Activated CD4-positive, alpha-beta T cell treated with anti-CD3 and anti-CD28 coated beads, Interleukin-2, amount 10 ng/mL, durations not matched to agents 24 days and 14 days (primary cell): ENCODE measurements at places on chromosomes 6 and 20.

- no peak for DNase-seq
Observed at GRCh38 chr20:62235001-62235776, 3.1 kb upstream of the OSBPL2 start.

GRCh38 chr6:33790910-33791309 is 2.0 kb upstream of the LEMD2 start:
- DNase-seq, result no peak

- DNase-seq, result no peak
Observed at GRCh38 chr20:24953621-24954133, 4.6 kb downstream of the CST7 start.

GRCh38 chr6:157203312-157203744 is 120.0 kb downstream of the TMEM242 start:
- DNase-seq, result no peak

DNA sequence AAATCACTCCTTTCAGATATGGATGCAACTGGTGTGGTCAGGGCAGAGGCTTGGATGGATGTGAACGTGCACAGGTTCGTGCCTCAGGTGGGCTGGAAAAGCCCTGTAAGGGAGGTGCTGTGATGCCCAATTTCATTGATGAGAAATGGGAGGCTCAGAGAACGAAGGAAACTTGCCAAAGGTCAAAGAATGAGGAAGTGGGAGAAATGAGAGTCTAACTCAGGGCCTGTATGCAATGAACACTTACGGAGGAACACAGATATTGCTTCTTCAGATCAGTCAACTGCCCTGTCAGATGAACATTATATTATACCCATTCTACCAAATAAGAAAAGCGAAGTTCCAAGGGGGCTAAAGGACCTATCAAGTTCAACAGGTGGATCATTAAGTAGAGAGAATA is 134.7 kb downstream of the RCAN2 start:
- no peak for DNase-seq

GRCh38 chr6:21595285-21596144 is 2.0 kb downstream of the SOX4 start:
- peak; percentile 74 for DNase-seq

DNA sequence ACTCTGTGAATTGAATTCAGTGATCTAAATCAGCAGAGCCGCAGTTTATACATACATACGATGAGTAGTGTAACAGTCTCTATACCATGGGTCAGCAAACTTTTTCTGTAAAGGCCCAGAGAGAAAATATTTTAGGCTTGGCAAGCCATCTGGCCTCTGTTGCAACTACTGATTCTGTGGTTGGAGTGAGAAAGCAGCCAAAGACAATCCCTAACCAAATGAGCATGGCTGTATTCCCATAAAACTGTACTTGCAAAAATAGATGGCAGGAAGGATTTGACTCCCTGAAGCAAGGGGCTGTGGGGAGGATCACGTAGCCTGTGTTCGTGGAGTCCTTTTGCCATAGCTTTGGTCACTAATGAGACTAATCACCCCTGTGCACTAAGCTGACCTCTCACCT is 17.9 kb upstream of the MOCS1 start:
- DNase-seq, result no peak

DNA sequence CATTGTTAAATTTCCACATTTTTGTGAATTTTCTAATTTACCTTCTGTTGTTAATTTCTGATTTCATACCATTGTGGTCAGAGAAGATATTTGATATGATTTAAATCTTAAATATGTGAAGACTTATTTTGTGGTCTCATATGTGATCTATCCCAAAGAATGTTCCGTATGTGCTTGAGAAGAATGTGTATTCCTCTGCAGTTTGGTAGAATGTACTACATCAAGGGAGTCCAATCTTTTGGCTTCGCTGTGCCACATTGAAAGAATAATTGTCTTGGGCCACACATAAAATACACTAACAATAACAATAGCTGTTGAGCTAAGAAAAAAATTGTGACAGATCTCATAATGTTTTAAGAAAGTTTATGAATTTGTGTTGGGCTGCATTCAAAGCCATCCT is 176.2 kb upstream of the PRND start:
- no peak for DNase-seq

DNA sequence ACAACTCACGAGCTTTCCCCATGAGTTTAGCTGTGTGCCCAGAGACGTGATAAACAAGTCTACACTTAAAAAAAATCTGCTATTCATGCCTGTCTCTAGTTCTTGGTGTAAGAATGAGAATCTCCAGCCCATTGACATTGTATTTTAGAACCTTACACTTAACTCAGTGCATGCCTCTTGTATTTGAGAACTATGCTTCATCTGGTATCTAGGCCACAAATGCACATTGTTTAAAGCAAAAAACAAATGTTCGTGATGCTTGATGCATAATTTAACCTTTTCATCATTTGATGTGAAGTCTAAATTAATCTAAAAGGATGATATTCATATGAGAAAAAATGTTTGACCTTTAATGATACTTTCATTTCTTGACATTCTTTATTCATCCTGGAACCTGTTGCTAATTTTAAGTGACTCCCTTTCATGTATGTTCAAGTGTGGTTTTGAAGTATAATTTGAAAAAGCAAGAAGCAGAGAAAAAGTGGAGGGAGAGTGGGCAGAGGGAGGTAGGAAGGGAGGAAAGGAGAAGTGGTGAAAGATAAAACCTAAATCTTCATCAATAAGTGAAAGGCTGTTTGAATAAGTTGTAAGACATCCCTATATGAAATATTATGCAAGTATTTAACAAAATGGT is 116.9 kb downstream of the PFDN4 start:
- DNase-seq, result no peak

DNA sequence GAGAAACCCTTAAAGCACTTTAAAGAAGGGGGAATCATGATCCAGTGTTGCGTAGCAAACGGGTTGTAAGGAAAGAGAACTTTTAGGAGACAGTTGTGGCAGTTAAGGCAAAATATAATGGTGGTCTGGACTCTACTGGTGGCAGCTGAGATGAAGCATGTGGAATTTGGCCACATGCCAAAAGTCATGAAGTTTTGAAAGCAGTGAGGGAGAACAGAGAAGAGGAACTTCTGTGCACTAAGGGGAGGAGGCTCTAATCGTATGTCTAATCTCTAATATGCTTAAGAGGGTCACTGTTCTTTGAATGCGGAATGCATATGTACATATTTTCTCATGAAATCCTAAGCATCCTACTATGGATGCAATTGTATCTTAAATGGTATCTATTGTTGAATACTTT is 91.5 kb downstream of the RIMS1 start:
- no peak for DNase-seq

GRCh38 chr6:75557068-75557467 is 44.6 kb upstream of the SENP6 start:
- DNase-seq, result no peak

DNA sequence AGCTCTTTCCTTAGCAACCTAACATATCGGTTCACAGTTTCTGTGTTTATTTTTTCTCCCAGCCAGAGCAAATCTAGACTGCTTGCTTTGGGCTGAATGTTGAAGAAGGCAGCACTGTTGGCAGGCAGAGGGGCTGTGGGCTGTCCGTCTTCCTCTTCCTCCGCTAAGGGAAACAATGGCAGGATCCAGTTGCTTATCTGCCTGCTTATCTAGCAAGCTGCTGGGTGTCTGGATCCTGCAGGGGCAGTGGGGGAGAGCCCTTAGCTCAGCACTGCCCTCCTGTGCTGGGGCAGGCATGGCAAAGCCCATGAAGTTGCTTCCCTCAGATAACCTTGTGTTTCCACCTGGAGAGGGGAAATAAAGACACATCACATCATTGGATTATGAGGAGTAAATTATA is 92.7 kb upstream of the CD93 start:
- no peak for DNase-seq

DNA sequence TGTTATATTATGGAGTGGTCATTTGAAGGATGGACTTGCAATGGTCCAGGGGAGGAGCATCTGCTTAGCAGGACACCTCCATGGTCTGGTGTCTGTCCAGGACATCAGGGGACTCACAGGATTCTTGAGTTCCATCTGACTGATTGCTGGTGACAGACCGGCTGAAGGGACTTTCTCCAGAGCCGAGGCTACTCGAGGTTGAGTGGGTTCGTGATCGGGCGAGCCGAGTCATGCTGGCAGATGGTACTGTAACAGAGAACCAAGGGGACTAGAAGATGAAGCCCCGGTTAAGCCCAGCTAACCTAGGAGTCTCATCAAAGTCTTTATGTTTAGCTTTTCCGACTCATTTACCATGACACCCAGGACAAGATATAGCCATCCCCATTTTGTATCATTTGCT is 7.5 kb upstream of the SLA2 start:
- DNase-seq, result no peak

- DNase-seq, result no peak
Observed at GRCh38 chr6:151101161-151101815, 138.5 kb upstream of the AKAP12 start.

GRCh38 chr6:25014369-25014768 is 78.6 kb upstream of the RIPOR2 start:
- DNase-seq, result no peak

- DNase-seq, result peak; percentile 83
Observed at GRCh38 chr6:16651871-16652270, 109.4 kb downstream of the ATXN1 start.

GRCh38 chr20:40090236-40090635 is 598.8 kb downstream of the MAFB start:
- DNase-seq, result no peak

DNA sequence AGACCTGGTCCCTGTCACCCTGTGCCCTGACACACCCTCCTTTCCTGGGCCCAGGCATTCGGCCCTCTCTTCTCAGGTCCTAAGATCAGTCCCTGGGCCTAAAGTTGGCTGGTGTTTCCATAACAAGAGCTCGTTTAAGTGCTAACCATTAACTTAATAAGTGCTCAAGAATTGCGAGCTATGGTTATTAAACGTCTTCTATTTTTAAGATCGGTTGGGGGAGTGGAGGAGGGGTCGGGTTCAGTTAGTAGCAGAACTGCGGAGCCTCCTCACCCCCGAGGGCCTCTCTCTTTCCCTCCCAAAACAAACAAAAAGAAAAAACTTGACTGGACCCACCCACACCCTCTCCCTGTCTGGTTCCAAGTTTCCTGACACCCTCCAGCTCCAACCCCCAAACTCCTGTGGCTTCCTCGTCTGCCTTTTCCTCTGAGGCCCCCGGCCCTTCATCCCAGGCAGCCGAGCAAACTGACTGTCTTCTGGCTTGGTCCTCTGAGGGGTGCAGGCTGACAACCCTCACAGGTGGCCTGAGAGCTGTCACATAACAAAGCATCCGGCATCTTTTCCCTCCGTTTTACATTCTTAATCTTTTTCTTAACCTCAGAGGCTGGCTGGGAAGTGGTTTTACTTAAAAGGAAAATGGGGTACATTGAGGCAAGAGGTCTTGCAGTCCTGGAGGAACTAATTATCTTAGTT is 2.0 kb downstream of the STK35 start:
- peak; percentile 63 for DNase-seq

GRCh38 chr6:131635384-131636340 is 1.4 kb upstream of the ENPP3 start:
- DNase-seq, result no peak

DNA sequence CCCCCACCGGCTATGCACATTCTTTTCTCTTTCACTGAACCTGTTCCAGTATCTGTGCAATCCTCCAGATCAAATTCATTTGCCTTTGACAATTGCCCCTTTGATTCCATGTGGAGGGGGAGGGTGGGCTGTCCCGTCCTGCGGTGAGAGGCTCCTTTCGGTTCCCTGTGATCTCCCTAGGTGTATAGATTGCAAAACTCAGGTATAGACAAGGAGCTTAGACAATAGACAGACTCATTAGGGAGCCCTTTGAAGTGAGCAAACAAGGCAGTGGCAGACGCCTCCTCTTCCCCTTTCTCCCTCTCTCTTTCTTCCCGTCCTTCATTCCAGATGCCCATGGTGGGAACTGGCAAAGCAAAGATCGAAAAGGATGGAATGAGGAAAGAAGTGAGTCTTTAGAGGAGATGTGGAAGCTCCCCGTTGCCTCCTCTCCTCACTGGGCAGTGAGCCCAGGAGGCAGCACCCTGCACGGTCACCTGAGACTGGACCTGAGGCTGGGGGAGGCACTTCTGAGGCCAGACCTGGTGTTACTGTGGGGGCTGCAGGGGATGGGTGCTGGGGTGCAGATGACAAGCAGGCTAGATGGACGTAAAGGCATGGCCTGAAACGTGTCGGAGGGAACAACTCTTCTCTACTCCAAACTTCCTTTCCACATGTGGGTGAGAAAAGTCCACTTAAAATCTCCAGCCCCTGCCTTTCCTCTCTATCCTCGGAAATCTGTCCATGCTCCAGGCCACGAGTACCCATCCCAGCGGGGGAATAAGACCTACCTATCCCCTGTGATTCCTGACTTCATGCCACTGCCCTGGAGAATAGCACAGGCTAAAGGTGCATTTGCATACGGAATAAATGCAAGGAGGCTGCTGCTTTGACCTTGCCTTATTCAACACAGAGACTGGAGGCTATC is 256.6 kb upstream of the FOXQ1 start:
- no peak for DNase-seq

GRCh38 chr20:62427172-62428001 is at the start of gene RBBP8NL:
TSS of gene RBBP8NL (minus strand) at chr20:62427539. CDS start at chr20:62419647, 7,892 bp downstream.
- no peak for DNase-seq

- no peak for DNase-seq
Observed at GRCh38 chr20:58216334-58216733, 12.1 kb downstream of the ANKRD60 start.

GRCh38 chr6:121305957-121306607 is 28.2 kb downstream of the TBC1D32 start:
- DNase-seq, result no peak

DNA sequence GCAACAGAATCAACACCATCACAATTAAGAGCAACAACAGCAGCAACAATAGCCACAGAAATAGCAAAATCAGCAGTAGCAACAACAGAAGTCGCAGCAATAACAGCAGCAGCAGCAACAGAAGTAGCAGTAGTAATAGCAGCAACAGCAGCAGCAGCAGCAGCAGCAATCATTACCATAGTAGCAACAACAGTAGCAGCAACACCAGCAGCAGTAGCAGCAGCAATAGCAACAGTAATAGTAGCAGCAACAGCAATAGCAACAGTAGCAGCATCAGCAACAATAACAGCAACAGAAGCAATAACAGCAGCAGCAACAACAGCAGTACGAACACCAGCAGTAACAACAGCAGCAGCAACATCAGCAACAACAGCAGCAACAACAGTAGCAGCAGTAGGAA is 39.8 kb downstream of the SLC22A2 start:
- DNase-seq, result no peak

GRCh38 chr20:45366631-45367030 is 3.7 kb downstream of the SYS1 start:
- DNase-seq, result peak; percentile 51
